ENCODE measurements at places on chromosomes 13 and 19.

- no peak for DNase-seq
These were observed 10.9 kb downstream of the TMEM255B start for GRCh38 chr13:113769881-113770280.

DNA sequence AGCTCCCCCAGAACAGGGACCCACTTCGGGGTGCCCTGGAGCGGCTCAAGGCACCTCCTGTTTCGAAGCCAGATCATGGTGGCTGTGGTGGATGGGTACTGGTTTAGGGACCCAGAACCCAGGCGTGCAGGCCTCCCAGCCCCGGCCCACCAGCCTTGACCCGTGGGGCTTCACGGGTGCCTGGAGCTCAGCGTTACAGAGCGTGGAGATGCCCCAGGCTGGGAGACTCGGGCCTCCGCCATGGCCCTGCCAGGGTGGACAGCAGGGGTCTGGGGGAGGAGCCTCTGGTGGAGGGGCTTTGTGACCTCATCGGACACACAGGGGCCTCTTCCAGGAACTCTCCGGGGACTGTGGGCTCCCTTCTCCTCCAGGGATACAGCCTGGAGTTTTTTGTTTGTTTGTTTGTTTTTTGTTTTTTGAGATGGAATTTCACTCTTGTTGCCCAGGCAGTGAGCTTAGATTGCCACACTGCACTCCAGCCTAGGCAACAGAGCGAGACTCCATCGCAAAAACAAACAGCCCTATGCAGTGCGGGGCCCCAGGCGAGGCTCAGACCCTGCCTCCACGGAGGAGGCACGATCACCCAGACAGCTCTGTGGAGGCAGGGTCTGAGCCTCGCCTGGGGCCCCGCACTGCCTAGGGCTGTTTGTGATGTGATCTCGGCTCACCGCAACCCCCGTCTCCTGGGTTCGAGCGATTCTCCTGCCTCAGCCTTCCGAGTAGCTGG is at the start of gene GARIN5B:
Gene GARIN5B, minus strand, starts transcription at position 271 of the 727 bp plus-strand sequence. Its CDS starts 194 bp downstream, at position 77.
- no peak for DNase-seq

DNA sequence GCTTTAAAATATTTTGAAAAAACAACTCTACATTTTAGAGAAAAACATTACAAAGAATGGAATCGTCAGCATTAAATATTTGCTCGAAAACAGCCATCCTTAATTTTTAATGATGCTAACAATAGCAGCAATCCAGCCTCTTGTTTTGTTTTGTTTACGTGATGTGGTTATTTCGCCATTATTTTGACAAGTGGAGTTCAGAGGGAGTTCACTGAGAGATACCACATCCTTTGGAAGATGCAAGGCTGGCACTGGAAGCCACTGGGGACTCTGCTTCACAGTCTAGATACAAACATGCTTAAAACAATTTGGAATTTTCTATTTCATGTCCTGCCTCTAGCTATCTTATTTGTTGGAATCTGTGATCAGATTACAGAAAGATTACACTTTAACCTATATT is 556.3 kb downstream of the PCDH17 start:
- DNase-seq = no peak

GRCh38 chr19:45508861-45509691 is 1.8 kb downstream of the VASP start:
- DNase-seq = peak; percentile 71

GRCh38 chr19:52739576-52739975 is 4.7 kb upstream of the ZNF611 start:
- DNase-seq = no peak

DNA sequence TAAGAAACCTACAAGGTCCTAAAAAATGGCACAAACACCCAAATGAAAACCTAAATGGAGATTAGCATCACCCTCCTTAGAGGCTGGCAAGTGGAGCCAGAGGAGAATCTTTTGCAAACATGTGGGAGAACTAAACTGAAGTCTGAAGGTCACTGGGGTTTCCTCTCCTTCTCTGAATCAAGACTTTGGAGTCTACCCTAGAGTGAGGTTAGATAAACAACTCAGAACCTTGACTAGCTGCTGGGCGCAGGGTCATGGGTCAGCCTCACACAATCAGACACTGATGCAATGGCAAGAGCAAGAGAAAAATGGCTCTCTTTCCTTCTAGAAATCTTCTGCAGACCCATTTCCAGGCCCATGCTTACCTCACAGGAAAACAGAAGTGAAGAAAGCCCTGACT is 165.8 kb downstream of the KCTD12 start:
- DNase-seq = peak; percentile 36

- no peak for DNase-seq
These were observed 24.4 kb upstream of the NMRK2 start for GRCh38 chr19:3908266-3909054.

Data from inflammatory macrophage (primary cell).